GM04503 (cell line): ENCODE measurements at places on chromosomes 5 and 9.

DNA sequence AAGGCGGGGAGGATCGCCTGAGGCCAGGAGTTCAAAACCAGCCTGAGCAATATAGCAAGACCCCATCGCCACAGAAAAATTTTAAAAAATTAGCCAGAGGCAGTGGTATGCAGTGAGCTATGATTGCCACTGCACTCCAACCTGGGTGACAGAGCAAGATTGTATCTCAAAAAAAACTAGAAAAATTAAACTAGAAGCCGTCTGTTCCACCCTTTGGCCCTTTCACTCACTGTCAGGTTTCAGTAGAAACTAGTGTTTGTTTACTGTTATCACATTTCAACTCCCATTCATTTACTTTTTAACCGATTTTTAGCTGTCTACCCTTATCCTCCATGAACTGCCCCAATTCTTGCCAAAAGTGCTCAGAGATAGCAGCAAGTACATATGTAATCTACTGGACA lies 8.3 kb downstream of the UGCG start:
- no peak for DNase-seq

DNA sequence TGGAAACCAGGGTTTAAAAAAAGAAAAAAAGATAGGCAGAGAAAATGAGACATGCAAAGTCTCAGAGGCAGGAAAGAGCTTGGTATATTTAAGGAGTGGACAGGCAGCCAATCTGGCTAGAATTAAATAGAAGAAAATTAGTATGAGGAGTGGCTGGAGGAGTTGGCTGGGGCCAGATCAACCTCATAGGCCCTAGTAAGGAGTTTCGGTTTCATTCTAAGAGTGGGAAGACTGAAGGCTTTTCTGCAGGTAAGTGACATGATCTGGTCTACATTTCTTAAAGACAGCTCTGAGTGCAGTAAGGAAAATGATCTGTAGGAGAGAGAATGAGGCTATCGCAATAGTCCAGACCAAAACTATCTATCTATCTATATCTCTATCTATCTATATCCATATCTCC lies 27.5 kb downstream of the ADRB2 start:
- DNase-seq: no peak

GRCh38 chr9:86369810-86370209 lies 15.6 kb upstream of the TUT7 start:
- no peak for DNase-seq

DNA sequence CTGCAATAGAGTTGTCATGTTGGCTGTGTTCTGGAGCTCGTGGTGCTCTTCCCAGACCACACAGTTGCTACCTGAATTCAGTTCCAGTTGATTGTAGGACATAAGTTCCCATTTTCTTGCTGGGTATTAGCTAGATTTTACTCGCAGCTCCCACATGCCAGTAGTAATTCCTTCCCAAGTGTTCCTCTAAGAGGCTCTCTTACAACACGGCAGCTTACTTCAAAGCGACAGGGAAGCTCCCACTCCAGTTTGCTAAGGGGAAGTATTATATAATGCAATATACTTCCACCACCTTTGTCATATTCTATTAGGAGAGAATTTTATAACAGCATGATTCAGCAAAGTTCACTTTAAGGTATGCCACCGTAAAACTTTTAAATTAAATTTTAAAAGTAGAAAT lies 623.0 kb downstream of the SLCO4C1 start:
- no peak for DNase-seq

- no peak for DNase-seq
Observed at GRCh38 chr5:472656-473550, 29.9 kb downstream of the EXOC3 start.

DNA sequence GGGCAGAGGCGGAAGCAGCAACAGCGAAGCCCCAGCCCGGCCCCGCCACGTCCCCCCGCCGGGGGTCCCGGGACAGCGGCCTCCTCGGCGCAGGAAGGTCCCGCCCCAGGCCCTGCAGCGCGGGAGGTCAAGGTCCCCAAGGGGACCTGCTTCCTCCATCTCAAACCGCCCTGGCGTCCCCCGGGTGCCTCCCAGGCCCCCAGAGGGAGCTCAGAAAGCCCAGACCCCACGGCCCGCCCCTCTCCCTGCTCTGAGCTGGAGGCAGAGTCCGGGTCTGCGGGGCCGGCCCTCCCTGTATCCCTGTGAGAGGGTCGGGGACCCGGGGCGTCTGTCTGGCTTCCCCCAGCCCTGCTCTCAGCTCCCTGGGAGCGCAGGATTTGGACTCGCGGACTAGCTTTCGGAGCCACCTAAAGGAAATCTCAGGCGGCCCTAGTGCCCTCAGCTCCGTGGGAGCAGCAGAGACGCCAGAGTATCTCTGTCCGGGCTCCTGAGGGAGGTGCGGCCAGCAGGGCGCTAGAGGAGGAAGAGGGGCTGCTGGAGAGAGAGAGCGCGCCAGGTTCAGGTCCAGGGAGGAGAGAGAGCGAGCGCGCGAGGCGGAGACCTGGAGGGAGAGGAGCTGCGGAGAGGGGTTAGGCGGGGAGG lies 30.7 kb downstream of the EXOC3 start:
- DNase-seq: no peak

DNA sequence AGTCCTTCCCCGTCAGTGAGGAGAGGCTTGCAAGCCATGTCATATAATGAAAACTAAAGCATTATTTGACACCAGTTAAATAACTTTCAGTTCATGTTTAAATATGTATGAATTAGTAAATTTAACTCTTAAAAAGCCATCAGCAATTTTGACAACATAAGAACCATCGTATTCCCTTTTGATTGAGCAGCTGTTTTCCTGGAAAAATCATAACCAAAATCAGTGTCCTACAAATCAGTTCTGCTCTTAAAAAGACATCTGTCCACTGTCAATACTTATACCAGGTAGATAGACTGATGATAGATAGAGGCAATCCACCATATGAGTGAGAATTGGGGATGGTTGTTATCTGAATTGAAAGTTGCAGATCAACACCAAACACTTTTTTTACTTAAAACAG lies 2.3 kb downstream of the DIRAS2 start:
- no peak for DNase-seq

DNA sequence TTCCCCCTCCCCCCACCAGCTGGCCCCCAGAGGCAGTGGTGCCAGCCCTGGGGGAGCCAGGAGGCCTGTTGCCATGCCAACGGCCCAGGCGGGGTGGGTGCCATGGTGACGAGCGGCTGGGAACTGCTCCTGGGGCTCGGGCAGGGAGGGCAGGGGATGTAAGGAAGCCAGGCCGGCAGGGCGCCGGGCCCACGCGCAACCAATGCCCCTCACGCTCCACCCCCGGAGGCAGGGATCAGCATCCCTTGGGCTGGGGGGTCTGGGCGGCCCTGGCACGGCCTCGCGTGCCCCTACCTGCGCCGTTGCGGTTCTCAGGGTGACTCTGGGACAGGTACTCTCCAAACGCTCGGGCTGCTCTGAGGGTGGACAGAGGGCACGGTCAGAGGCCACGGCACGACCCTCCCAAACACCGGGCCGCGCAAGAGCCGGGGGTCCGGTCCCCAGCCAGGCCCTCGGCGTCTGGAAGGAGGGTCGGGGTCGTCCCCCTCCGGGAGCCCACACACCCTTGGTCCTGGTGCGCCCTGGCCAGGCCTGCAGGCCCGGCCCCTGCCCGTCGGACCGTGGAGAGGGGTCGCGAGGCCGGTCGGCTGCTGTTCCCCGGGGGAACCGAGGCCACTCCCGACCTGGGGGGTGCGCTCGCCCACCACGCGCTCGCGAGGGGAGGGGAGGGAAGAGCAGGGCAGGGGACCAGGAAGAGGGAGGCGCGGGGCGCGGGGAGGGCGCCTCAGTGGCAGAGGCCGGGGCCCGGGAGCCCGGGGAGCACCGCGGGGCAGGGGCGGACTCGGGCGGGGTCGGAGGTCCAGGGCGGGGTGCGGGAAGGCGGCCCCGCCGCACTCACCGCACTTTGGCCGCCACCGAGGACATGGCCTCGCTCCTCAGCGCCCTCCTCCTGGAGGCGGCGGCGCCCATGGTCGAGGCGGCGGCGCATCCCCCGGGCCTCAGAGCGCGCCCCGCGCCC lies 661 bp downstream of the NSMF start:
- no peak for DNase-seq

DNA sequence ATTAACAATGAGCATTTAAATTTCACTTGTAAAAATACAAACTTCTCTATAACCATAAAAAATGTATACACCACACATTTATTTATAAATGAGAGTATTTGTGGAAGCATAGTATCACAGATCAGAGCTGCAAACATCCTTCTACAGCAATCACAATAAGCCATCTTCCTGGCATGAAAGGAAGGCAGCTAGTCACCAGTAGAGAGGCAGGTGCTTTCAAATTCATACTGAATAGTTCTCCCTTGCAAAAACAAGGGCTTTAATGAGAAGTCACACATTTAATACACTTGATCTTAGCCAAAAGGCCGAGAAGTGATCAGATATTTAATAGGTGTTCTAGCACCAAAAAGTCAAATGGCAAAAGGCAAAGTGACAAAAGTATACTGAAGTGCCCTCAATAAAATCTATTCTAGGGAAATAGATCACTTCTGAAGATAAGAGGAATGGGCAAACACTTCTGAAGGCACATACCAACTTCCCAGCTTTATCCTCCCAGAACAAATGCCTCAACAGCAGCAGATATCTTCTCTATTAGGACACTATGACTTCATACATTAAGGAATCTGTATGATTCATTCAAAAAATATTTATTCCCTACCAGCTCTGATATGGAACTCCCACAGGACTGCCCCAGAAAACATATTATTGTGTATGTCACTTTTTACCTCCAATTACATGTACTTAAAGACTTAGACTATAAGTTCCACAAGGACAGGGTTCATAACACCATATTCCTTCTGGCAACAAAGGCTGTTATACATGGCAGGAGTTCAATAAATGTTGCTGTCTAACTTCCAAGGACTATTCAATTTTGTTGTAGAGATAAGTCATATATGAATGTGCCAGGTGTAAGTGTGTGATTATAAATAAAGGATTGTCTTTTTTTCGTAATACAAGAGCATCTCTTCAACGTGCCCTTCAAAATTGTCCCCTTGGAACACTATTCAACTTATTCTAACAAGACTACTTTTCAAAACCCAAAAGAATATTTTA lies 31.7 kb downstream of the MAPKAP1 start:
- peak; percentile 51 for DNase-seq

GRCh38 chr5:132754947-132755346 lies 7.7 kb downstream of the CCNI2 start:
- no peak for DNase-seq

GRCh38 chr5:43104057-43104456 lies 16.7 kb upstream of the ZNF131 start:
- no peak for DNase-seq

DNA sequence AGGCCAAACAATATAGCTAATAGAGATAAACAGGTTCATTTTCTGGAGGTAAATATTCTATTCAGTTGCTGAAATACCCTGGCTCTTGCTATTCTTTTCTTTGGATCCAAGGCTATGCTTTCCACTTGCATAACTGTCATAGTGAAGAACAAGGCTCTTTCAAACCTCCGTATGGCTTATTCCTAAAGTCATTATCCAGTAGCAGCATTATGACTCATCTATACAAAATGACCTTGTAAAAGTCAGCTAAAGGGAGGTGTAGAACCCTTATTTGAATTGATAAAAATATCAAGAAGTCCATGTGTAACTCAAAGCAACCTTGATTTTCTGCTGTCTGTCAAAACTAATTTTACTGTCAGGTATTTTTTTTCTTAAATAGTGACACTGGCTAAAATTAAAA lies 447.8 kb downstream of the PLK2 start:
- no peak for DNase-seq

DNA sequence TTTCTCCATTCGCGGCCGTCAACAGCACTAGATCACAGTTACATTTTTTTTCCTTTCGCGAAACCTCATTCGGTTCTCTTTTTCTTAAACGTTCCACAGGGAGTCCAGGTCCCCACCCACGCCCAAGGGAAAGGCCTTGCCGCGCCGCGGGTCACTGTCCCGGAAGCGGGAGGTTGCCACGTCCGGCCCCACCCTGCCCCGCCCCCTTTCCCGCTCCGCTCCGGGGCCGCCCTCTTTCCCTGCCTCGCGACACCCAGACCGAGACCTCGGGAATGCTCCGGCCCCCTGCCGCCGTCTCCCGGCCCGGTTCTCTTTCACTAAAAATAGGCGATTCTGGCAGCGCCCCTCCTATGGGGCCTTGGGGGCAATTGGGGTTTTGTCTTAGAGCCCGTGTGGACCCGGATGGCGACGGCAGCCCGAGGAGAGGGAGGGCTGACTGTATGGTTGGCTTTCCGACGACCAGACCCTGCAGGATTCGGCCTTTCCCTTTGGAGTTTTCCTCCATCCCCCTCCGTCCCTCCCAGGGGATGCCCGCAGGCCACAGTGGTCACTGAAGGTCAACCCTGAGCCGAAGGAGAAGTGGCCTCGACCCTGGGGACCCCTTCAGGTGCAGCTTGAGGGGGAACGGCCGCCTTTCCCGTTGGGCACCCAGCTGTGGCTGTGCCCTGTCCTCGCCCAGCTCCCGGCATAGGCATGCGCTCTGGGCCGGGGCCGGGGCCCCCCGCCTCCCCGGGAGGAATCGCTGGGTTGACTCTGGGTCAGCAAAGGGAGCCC lies 2.8 kb upstream of the RACK1 start:
- no peak for DNase-seq

GRCh38 chr5:41542183-41542582 lies 31.8 kb upstream of the PLCXD3 start:
- no peak for DNase-seq

- DNase-seq: no peak
Observed at GRCh38 chr5:145393426-145393825, 441.7 kb downstream of the PRELID2 start.

DNA sequence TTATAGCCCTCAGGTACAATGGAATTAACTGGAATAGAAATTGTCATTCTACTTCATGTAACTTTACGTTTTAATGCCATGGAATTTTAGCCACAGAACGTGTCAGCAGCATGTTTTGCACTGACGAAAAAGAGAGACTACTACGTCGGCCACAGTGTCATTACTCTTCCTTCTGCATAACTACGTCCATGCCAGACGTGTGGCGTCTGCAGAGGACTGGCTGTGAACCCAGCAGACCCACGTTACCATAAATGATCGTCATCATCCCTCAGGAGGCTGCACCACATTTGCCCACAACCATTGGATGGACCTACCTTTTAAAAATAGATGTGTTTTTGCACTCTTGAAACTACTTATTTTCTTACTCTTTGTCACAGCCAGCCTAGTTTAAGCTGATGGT lies 63.8 kb upstream of the ATG10 start:
- DNase-seq: no peak

DNA sequence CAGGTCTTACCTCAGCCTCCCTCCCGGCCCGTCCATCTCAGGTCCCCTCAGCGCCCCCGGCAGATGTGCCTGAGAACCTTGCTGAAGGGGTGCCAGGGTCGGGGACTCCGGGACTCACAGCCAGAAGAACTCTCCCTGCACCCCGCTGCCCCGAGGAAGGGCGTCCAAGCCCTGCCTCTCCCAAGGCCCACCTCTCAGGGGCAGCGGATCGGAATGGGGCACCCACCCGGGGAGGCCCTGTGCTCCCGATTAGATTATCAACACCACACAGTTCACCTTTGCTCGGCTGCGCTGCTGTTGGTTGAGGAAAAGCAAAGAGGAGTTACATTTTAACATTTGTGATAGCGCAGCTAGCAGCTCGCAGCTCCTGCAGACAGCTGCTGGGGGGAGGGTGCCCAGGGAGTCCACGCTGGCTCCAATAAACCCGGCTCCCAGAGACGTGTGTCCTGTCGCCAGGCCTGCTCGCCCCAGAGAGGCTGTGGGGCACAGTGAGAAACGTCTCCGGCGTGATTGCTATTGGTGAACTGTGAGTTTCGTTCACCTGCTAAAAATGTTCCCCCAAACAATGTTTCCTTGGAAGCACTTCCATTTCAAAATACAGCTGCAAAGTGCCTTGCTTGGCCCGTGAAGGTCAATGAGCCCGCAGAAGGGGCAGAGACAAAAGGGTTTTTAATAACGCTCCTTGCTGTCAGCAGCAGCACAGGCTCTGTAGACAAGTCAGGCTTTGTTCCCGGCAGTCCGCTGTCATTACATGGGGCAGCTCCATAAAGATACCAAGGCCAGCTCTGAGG lies 18.6 kb upstream of the SLC6A19 start:
- DNase-seq: no peak
